ENCODE measurements at places on chromosomes 4 and X.

- no peak for DNase-seq
Observed at GRCh38 chrX:16750136-16750535, 30.7 kb downstream of the SYAP1 start.

GRCh38 chr4:186161138-186161537 lies 30.2 kb upstream of the CYP4V2 start:
- DNase-seq = no peak

DNA sequence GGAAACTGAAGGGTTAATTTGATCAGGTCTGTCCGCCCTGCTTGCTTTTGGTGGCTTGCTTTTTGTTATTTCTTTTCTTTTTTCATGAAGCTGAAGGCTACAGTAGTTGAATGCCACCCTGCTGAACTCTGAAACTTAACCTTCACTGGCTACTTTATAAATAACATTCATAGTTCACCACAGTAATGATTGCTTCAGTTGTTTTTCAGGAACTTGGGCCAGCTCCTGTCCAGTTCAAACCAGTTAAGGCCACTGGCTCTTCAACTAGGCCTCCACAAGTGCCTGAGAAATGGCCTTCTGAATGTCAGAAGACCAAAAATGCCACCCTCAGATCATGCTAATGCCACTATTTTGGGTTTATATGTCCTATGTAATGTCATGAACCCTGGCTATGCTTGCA lies 7.7 kb upstream of the ASB9 start:
- DNase-seq = no peak

- DNase-seq = no peak
Observed at GRCh38 chr4:95544113-95545103, 4.4 kb downstream of the UNC5C start.

DNA sequence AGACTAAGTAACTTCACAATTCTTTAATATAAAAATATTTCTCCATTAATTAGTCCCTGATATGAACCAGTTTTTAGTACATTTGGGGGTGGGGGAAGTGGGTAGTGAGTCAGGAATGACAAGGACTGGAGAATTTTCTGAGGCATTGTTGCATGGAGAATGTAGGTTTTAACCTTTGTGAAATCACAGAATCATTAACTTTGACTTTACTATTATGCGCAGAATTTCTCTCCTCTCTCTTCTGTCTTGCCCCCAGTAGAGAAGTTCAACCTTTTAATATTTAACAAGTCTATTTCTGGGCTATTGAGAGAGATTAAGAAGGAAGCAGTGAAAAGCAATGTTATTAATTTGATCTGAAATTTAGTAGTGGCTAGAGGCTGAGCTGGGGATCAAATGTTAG lies 597.0 kb downstream of the PCDH18 start:
- DNase-seq = no peak

DNA sequence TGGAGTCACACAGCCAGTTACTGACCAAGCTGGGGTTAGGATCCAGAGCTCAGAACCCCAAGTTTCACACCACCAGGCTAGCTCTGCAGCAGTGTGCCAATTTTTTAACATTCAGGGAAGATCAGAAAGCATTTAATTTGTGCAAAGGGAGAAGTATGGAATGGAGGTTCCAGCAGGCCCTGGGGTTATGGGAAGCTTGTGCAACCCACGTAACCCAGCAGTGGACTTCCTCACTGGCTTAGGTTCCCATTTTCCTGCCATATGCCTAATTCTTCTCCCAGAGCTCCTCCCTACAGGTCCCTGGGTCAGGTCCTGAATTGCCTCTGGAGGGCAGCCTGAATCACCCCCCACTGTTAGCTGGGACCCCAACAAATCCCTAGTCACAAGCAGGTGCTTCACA lies 14.0 kb downstream of the APLN start:
- no peak for DNase-seq

- no peak for DNase-seq
Observed at GRCh38 chrX:39613997-39614679, 483.6 kb downstream of the BCOR start.

GRCh38 chrX:10420134-10420533 lies 200.3 kb downstream of the MID1 start:
- no peak for DNase-seq

DNA sequence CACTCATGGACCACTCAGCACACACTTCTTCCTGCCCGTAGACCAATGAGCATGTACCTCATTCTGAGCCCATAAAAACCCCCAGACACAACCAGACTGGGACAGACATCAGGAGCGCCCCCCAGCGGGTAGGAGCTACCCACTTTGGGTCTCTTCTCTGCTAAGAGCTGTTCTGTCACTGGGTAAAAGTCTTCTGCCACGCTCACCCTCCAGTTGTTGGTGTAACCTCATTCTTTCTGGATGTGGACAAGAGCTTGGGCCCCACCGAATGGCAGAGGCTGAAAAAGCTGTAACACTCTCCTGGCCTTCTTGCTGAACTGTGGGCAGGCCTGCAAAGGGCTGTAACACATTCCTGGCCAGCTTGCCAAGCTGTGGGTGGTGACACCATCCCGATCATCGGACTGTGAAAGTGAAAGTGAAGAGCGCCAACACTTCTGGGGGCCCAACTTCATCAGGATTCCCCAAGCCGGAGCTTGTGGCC lies 137.6 kb downstream of the TECRL start:
- no peak for DNase-seq

GRCh38 chr4:72209600-72209999 lies 177.8 kb downstream of the NPFFR2 start:
- DNase-seq = no peak

All from posterior cingulate gyrus (tissue), 11 donors.